NCI-H2081 treated with DMSO at 0.1 percent for 48 hours (cell line): ENCODE measurements at places on chromosomes 7 and 10.

DNA sequence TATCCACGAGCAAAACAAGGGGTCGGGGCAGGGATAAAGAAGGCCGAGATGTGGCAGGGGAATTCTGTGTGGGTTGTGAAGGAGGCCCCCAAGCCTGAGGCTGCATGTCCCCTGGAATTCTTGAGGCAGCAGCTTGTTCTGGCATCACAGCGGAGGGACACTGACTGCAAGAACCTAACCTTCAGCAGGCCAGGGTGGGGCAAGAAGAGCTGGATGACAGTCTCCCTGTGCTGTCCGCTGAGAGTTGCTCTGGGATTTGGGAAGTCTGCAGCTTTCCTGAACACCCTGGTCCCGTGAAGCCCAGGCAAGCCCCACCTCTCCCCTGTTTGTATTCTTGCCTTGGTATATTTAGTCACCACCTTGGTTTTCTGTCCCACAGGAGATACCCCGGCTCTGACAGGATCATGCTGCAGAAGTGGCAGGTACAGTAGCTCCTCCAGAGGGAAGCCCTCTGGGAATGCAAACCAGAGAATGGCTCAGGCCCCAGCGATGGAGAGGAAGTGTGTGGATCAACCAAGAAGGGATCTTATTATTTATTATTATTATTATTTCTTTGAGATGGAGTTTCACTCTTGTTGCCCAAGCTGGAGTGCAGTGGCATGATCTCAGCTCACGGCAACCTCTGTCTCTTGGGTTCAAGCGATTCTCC, 1.9 kb upstream of the LRRC18 start:
- no peak for DNase-seq

DNA sequence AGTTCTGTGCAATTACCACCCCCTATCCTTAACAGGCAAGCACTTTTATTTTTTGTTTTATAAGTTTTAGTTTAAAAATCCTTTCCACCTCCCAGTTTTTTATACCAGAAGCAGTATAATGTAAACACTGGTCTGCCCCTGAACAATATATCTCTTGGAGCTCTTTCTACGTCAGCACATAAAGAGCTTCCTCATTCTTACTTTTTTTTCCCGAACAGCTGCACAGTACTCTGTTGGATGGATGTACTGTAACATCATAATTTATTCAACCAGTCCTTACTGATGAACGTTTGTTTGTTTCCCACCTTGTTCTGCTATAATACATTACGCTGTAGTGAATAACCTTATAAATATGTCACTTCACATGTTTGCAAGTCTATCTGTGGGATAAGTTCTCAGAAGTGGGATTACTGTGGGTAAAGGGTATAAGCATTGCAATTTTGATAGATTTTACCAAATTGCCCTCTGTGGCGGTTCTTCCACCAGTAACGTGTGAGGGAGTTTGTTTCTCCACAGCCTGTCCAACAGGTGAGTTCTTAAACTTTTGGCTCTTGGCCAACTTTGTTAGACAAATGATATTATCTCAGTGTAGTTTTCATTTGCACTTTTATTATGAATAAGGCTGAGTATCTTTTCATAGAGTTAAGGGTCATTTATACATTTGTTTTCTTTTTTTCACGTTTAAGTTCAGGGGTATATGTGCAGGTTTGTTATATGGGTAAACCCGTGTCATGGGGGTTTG, 32.8 kb downstream of the ADRA2A start:
- no peak for DNase-seq

GRCh38 chr10:111648046-111648445, 535.5 kb downstream of the GPAM start:
- DNase-seq: no peak

DNA sequence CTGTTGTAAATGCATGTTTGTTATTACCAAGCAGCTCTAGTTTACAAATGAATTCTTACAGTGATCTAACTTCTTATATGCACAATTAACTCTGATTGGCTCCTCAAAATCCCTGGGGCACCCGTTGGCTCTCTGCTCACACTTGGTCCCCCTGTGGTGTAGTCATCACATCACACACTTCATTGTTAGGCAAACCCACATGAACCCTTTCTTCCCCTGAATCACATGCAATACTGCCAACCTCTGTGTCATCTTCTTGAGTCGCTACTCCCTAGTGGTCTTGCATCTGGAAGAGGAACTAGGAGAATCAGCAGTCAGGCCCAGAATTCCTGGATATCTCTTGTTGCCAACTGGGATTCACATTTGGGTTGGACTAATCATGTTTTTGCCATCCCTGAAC, 73.1 kb downstream of the CD36 start:
- no peak for DNase-seq

GRCh38 chr7:157520249-157520648, 183.4 kb downstream of the DNAJB6 start:
- DNase-seq: no peak
